Mesendoderm (in vitro differentiated cells): ENCODE measurements at places on chromosomes 1 and 21.
A peak's percentile ranks its signal among the peaks of the same experiment; 100 is the strongest.

GRCh38 chr21:15088488-15088887, 23.7 kb upstream of the NRIP1 start:
- no peak for DNase-seq

DNA sequence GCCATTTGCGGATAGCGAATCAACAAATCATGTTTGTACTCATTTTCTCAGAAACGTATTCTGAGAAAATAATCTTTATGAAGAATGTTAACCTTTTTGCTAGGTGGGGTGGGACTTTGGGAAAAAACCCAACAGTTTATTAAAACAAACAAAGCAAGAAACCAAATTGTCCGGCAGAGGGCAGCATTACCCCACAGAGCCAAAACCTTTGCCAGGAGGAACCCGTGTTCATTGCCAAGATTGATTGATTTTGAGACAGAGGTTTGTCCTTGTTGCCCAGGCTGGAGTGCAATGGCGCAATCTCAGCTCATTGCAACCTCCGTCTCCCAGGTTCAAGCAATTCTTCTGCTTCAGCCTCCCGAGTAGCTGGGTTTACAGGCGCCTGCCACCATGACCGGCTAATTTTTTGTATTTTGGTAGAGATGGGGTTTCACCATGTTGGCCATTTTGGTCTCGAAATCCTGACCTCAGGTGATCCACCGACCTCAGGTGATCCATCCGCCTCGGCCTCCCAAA, 70.8 kb upstream of the RHOU start:
- peak; percentile 76 for DNase-seq

DNA sequence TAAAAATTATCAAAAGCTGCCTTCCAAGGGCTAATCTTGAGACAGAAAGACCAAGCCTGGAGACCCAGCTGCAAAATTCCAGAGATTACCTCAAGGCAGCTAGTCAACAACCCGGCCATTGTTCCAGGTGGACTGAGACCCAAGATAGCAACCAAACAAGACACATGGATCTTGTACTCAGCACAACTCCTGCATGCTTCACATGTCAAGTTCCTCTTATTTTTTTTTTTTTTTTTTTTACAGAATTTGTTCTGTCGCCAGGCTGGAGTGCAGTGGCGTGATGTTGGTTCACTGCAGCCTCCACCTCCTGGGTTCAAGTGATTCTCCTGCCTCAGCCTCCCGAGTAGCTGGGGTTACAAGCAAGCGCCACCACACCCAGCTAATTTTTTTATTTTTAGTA, 40.1 kb downstream of the CD2 start:
- no peak for DNase-seq

DNA sequence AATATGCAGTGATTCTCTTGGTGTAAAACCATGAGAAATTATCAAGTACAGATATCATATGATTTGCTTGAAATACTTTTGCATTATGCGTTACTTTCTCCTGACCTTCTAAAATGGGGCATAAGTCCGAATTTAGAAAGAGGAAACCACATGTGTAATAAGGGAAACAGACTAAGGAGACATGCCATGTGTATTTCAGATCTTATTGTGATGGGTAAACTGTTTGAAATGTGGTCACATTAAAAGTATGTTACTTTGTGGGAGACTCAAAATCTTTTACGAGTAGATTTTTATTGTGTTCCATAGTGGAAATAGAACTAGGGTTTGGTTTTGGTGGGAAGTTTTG, 173.0 kb downstream of the NFIA start:
- no peak for DNase-seq

- no peak for DNase-seq
Measured at GRCh38 chr1:67230539-67230938, 64.3 kb downstream of the IL23R start.

DNA sequence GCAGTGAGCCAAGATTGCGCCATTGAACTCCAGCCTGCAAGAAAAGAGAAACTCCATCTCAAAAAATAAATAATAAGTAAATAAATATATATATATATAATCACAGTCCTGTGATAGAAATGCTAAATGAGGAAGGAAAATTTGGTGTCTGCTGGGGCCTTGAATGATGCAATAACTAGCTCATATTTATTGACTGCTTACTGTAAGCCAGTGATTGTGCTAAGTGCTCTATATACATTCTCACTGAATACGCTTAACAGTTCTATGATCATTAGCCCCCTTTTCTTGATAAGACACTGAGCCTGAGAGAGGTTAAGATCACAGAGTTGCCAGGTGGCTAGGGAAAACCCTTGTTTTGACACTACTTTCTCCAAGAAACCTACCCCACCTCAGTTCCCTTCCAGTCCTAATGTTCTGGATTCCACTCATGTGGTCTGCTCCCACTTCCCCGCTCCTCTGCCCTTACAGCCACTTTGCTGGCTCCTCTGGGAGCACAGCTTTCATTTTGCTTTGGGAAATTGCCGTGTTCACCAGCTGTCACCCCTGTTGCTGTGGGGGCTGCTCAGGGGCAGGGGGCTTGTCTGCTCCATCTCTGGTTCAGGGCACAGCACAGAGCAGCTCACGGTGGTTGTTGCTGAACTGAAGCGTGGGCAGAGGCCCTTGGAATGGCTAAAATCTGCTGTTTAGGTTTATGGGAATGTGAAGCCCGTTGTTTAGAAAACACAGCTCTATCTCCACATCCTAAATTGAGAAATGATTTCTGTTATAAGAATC, 2.5 kb upstream of the BMP8A start:
- no peak for DNase-seq

DNA sequence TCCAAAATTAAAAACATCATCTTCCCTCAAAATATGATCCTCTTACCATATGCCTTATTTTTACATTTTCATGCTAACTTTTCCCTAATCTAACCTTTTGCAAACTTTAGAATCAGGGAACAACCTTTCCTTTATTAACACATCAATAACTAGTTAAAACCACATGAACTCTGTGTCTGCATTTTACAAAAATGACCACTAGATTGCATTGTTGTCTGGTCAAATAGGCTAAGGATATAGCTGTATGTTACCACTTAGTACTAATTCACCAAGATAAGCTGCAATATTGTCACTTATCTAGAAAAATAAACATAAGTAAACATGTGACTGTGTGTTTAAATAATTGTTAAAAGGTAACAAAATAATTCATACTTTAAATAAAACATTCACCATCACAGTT, 82.3 kb downstream of the DENND1B start:
- no peak for DNase-seq

- DNase-seq, result no peak
Measured at GRCh38 chr1:226748306-226748705, 9.2 kb upstream of the ITPKB start.
